Activated CD4-positive, alpha-beta T cell treated with anti-CD3 and anti-CD28 coated beads, Interleukin-2, Interleukin-4, amounts not matched to agents 100 ng/mL and 50 ng/mL, durations not matched to agents 16 hours and 8 hours (primary cell): ENCODE measurements at places on chromosomes 12 and 14.

GRCh38 chr14:73003681-73004080 lies 23.2 kb downstream of the ZFYVE1 start:
- no peak for DNase-seq

- DNase-seq: no peak
Measured at GRCh38 chr12:15717940-15718567, 71.1 kb downstream of the EPS8 start.

DNA sequence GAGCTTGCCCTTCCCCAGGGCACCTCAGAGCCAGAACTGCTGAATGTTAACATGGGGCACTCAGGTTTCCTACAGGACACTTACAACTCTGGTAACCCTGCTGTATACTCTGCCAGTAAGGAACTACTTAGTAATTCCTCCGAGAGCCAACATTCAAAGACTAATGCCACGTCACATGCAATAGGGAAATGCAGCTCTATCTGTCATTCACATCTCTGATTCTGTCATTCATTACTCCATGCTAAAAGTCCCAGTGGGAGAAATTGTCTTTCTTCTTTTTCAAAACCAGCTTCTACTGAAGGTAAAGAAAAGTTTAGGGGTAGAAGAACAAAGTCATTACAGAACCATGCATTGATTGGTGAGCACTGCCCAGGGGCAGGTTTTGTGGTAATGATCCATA lies 189.2 kb downstream of the DAD1 start:
- DNase-seq: no peak

DNA sequence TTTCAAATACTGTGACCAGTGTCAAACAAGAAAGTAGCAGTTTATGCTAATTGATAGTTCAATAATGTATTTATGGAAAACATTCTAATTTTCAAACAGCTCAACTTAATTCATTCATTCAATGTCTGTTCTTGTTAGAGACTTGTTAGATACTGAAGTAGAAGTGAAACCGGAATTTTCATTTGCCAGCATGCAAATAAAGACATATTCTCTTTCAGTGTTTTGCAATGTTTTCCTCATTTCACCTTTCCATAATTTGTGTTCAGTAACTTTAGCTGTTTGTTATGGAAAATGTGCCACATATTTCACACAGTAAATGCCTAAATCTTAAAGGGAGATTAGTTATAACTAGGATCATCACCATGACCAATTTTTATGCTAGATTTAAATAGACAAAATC lies 21.2 kb downstream of the TAS2R50 start:
- no peak for DNase-seq

- peak; percentile 20 for DNase-seq
Measured at GRCh38 chr12:4807116-4807783, 87.0 kb downstream of the GALNT8 start.

GRCh38 chr12:50765095-50765911 lies 1.4 kb downstream of the ATF1 start:
- DNase-seq: peak; percentile 65
